NCI-H82 (cell line): ENCODE measurements at places on chromosomes 5 and 9.

- DNase-seq = no peak
Measured at GRCh38 chr9:116628716-116629115, 58.4 kb upstream of the TRIM32 start.

- no peak for DNase-seq
Measured at GRCh38 chr5:78718824-78719223, 70.3 kb upstream of the LHFPL2 start.

- DNase-seq = no peak
Measured at GRCh38 chr5:43192558-43193180, 644 bp downstream of the NIM1K start.

- DNase-seq = no peak
Measured at GRCh38 chr9:251398-251797, 36.7 kb downstream of the DOCK8 start.

DNA sequence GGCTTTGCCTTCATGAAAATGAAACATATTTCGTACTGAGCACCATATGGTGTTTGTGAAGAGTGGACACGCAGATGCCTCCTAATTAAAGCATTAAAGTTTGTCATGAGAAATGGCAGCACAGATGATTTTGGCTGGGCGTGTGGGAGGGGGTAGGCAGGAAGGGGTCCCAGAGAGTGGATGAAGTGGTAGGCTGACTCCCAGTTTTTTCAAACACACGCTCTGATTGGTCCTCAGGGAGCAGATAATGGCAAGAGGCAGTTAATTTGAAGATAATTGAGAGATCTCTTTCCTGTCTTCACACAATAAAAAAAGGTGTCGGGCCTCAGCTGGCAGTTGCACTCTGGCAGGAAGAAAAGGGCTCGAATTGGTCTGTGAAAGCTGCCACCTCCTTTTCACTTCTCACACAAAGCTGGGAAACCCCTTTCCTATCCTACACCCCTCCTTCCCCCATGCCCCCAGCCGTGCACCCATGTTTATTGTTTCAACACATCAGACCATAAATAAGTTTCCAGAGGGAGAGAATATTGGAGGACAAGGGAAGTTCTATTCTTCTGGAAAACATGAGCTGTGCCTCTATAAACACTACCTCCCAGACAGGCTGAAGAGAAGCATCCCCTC is 429.6 kb downstream of the ARHGEF28 start:
- DNase-seq = peak; percentile 97

- no peak for DNase-seq
Measured at GRCh38 chr9:121691890-121692289, 40.5 kb downstream of the DAB2IP start.

- DNase-seq = no peak
Measured at GRCh38 chr5:112549605-112550166, 130.6 kb upstream of the EPB41L4A start.

DNA sequence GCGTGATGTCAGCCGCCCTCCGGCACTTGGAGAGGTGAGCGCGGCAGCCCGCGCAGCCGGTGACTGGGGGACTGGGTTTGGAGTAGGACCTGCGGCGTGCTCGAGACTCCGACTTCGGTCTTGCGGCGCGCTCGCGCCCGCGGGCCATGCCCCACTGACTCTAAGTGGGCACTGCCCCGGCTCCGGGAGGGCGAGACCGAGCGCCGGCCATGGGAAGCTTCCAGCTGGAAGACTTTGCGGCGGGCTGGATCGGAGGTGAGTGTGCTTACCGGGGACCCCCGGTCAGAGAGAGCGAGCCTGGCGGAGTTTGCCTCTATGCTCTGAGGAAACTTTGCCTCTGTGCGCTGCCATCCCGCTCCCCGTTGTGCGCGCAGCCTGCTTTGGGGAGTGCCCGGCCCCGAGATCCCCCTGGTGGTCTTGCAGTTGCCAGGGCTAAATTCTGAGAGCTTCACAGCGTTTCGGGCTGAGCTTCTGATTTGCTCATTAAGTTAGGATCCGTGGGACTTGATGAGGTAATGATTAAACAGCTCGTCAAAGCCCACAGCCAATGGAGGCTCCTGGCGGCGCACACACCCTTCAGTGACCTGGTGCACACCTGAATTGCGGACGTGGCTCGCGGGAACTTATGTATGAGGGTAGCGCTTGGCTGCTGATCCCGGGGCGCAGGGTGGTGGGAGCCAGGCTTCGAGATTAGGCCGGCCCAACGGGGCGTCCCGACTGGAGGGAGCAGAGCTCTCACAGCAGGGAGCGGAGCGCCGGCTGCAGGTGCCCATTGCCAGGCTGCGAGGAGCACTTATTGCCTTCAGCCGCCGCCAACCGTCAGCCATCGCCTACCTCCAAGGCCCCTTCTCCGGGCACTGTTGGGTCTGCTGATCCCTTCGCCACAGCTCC is at the start of gene SLC25A48:
TSS of gene SLC25A48 (plus strand) at position 25 of the 891 bp plus-strand sequence. CDS start at position 210, 185 bp downstream.
- peak; percentile 83 for DNase-seq

GRCh38 chr5:127002390-127002789 is 28.0 kb downstream of the MARCHF3 start:
- no peak for DNase-seq

DNA sequence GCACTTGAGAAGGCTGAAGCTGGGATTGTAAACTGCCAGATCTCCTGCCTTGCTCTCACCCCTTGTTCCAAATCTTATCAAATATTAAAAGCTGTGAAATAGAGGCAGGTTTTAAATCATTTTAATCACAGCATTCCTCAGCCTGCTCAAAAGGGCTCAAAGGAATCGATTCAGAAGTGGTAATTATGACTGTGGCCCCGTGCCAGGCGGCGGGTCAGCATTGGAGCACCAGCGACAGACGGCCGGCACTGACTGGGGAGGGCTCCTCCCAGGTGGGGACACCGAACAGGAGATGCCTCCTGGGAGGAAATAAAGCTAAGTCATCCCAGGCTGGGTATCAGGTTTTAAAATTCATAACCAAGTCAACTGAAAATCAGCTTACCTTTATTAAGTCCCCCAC is 66.7 kb downstream of the KCNIP1 start:
- peak; percentile 38 for DNase-seq

DNA sequence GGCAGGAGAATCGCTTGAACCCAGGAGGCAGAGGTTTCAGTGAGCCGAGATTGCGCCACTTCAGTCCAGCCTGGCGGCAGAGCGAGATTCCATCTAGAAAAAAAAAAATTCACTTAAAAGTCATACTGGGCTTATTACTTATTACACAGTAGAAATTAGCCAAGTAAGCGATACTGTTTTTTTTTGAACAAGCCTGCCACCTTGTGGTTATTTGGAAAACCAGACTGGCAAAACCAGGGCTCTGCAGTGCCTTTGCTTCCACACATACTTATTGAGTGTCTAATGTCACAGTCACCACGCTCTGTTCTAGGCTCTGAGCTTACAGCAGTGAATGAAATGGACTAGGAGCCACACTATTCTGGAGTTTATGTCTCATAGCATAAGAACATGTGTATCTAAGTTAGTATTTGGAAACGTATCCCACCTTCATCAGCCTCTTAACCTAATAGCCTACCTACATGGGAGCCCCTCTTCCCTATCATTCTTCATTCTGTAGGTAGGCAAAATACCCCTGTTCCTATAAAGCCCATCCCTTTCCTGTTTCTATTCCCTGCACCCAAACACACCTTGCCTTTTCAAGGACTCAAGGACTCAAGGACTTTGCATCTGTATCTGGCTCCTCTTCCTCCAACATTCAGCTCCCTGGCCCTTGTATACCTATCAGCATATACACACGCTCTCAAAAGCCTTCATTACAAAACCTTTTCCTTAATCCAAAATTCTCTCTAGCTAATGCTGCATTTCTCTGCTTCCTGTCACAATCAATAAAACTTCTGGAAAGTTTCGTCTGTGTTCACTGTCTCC is 13.9 kb upstream of the BASP1 start:
- DNase-seq = peak; percentile 71

DNA sequence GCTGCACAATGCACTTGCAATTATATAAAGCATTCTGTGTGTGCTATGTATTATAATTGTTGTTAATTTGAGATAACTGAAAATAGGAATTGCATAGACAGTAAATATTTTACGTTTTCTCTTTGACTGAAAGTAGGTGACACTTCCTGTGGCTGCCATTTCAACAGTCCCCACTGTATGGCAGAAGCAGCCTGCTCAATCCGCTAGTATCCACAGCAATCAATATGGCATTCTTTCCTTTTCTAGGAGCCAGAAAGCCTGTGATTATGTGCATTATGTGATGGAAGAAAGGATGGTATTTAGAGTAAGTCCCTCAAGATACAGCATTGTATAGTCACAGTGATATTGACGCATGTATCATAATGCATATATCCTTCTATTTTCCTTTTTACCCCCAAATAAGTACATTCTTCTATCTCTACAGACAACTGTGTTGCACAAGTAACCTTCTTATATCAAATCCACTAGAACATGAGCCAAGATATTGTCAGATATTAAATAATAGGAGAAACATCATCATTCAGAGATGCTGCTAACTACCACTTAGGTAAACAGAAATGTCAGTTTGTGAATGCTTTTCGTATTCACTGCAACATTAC is 59.7 kb downstream of the CARTPT start:
- DNase-seq = peak; percentile 59

DNA sequence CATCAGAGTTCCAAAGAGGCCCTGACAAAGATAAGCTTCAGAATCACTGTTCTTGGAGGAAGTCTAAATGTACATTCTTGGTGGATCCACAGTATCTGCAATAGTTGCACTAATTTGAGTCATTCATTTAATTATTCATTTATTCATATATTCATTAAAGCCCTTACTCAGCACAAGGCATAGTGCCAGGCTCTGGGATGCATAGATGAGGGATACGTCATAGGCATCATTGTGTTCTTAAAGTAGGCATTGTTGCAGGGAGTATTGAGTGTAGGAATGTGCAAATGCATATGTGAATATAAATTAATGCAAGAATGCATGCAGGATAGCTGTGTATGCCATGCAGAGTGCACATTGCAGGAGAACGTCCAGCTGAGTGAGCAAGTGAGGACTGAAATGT is 100.7 kb downstream of the DRD1 start:
- DNase-seq = no peak

DNA sequence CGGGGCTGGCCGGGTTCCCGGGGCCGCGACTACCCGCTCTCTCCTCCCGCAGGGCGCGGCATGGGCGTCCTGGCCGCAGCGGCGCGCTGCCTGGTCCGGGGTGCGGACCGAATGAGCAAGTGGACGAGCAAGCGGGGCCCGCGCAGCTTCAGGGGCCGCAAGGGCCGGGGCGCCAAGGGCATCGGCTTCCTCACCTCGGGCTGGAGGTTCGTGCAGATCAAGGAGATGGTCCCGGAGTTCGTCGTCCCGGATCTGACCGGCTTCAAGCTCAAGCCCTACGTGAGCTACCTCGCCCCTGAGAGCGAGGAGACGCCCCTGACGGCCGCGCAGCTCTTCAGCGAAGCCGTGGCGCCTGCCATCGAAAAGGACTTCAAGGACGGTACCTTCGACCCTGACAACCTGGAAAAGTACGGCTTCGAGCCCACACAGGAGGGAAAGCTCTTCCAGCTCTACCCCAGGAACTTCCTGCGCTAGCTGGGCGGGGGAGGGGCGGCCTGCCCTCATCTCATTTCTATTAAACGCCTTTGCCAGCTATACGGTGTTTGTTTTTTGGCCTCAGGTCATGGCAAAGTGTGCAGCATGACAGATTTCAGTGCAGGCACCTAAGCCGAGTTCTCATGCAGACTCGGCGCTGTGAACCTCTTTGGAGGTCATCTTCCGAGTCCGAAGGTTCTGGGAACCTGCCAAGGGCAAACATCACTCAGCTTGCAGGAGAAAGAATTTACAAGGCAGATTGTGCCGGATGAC is 516 bp downstream of the MRPL41 start:
- DNase-seq = peak; percentile 50
